T-helper 2 cell treated with Interferon-gamma antibody and Interleukin-4, amounts not matched to agents 100 ng/mL and 5 ng/mL, for 36 hours (primary cell): ENCODE measurements at places on chromosomes 11 and 22. TPM values are rescaled to one million over a fixed set of nuclear protein-coding genes. Genes with fewer than 3 reads are reported as not detected.

SLN gene
- not detected in 2 replicates for total RNA-seq

CD3G gene
- total RNA-seq = 221 and 225 TPM in 2 replicates

CRYBB3 gene
- total RNA-seq = 0.32 and 0.34 TPM in 2 replicates

CRYAB gene
- not detected in 2 replicates for total RNA-seq

PNPLA5 gene
- not detected in 2 replicates for total RNA-seq
